ENCODE measurements at places on chromosomes 7 and 10.

- DNase-seq, result no peak
These were observed 605.4 kb downstream of the KCNMA1 start for GRCh38 chr10:77032188-77032570.

DNA sequence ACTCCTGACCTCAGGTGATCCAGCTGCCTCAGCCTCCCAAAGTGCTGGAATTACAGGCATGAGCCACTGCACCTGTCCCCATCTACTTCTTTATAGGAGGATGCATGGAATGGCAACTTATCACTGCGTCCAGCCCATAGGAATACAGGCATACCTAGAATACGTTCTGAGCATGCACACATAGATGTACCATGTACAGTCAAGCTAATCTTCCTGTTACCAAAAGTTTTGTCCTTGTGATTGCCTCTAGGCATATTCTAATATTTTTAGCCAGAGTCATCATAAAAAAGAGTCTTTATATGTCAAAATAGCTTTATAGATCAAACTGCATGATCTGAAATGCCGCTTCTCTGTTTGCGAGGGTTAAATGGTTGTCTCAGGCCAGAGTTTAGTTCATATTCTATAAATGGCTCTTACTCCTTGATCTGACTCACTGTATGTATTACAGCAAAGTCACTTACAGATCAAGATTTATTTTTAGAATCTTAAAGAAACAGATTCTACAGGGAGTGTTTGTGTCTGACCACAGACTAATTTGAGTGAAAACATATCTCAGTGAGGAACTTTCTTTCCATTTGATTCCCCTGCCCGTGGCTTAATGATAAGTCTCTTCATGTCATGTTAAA is 210.9 kb downstream of the CREB5 start:
- no peak for DNase-seq

DNA sequence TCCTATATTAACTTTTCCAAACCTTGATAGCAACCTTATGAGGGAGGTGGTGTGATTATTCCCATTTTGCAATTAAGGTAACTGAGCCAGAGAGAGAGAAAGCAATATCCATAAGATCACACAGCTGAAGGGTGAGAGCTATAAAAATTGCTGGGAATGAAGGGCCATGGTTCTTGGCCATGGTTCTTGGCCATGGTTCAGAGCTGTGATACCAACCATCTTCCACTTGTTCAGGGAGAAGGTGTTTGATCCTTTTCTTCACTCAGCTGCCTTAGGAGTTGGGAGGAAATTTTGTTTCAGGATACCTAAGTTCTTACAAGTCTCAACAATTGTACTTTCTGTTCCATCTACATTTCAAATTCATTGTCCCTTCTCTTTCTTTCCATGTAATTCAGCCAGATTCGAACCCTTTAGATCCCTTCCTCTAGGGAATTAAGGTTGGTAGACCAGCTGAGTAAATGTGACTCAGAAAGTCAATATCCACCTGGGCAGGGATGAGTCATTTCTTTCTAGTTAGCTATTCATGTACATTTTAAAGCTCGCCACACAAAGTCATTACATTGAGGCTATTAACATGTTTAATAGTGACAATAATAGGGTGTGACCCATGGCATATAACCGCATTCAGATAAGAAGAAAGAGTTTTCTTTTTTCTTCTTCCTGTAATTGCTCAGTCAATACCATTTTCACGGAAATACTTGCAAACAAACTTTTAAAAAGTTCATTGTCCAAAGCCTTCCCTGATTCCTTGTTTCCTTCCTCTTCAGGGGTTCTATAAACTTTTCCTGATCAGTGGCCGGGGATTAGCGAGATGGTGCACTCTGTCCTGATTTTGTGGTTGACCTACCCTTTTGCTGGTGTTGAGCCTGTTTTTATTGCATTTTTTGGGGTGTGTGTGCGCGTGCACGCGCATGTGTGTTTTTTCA is 143.4 kb downstream of the TCF7L2 start:
- no peak for DNase-seq

DNA sequence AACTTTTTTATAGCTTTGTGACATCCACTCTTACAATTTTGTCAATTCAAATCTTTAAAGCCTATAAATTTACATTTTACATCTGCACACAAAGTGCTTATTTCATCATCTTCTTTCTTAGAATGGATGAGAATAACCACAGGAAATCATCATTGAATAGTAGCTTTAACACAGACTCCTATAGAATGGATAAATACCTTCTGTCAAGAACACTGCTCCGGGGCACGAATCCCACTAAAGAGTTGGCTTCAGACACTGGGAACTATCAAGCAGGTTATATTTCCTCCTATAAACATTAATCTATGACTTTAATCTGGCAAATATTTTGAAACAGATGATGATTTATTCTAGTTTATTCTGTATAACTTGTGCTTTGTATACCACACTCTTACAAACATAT is 269.7 kb upstream of the TPK1 start:
- no peak for DNase-seq

GRCh38 chr10:119533473-119533872 is 9.0 kb downstream of the RGS10 start:
- no peak for DNase-seq

GRCh38 chr7:572416-573268 is 53.0 kb upstream of the PDGFA start:
- no peak for DNase-seq

GRCh38 chr7:26166684-26167266 is 14.8 kb downstream of the NFE2L3 start:
- no peak for DNase-seq

GRCh38 chr7:129949292-129950133 is 3.2 kb downstream of the UBE2H start:
- no peak for DNase-seq

- DNase-seq, result no peak
These were observed 336.9 kb downstream of the ADARB2 start for GRCh38 chr10:1400101-1401070.

DNA sequence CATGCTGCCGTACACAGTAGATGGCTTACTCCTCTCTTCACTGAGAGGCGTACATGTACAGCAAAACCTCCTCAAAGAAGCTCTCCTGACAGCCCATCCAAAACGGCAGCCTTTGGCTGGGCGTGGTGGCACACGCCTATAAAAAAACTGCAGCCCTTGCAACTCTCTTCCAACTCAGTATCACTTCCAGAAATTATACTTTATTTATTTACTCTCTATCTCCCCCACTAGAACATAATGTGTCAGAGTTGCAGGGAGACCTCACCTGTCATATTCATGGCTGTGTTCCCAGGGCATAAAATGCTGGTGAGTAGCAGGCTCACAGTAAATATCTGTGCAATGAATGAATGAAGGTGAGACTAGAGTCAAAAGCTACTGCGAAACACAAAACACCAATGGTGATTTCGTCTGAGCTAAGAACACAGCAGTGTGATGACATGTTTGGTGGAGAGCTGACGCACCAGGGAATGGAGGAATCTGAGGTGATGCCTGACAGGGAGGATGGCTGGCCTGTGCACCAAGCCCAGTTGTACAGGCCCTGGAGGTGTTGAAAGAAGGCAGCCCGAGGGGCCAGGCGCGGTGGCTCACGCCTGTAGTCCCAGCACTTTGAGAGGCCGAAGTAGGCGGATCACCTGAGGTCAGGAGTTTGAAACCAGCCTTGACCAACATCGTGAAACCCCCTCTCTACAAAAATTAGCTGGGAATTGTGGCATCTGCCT is 55.3 kb downstream of the COBL start:
- DNase-seq, result no peak

DNA sequence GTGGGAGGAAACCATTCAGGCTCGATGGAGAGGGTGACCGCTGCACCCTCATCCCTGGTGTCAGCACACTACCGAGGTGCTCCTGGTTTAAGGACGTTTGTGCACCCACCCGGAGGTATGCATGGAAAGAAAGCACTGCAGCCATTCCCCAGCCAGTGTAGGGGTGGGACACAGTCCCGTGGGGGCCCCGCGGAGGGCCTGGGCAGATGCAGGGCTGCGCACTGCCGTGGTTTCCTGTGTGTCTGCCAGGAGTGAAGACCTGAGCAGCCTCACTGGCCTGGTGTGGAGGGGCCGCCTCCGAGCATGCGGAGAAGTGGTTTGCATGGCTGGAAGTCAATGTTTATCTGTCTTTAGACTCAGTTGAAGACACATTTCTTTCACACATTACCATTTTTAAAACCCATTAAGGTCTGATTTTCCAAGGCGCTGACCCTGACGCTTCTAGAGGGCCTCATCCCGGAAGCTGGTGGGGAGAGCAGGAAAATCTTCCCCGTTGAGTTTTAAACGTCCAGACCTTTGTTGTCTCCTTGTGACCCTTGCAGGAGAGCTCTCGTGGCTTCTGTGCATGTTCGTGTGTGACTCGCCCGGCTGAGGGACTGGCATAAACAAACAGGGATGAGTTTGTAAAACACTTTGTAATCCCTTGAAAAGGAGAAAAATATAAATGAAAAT is 188.1 kb downstream of the MGMT start:
- no peak for DNase-seq

DNA sequence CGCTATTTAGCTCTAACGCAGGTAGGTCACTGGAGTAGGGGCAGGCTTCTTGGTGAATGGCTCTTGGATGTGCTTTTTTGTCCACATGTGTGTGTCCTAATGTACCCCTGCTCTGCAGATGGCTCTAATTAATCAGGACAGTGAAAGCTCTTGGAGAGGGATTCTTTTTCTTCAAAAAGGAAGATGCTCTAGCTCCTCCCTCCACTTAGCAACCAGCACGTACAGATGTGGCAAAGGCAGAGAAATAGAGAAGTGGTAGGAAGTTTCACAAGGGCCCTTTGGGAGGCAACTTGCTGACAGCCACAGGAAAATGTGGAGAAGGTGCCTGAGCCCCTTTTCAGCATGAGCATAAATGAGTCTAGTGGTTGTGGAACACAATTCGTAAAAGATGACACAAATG is 221.7 kb downstream of the PLXNA4 start:
- no peak for DNase-seq

DNA sequence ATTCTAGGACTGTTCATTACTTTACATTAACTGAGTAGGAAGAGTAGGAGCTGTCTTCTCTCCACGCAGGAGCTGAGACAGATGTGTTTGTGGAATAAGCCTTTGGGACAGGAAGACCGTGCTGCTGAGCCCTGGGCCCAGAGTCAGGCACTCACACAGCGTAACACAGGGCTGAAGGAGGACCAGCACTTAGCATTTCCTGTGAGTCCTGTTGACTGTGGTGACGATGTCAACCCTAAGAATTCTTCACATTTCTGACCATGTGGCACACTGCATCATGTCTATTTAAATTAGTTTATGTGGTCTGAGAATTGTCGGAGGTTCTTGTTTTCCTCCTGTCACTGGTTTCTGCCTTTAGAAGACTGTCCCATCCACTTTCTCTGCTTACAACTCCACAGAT is 117.2 kb downstream of the PIP4K2A start:
- no peak for DNase-seq

- no peak for DNase-seq
These were observed 68.1 kb downstream of the CRPPA start for GRCh38 chr7:16353226-16353625.

DNA sequence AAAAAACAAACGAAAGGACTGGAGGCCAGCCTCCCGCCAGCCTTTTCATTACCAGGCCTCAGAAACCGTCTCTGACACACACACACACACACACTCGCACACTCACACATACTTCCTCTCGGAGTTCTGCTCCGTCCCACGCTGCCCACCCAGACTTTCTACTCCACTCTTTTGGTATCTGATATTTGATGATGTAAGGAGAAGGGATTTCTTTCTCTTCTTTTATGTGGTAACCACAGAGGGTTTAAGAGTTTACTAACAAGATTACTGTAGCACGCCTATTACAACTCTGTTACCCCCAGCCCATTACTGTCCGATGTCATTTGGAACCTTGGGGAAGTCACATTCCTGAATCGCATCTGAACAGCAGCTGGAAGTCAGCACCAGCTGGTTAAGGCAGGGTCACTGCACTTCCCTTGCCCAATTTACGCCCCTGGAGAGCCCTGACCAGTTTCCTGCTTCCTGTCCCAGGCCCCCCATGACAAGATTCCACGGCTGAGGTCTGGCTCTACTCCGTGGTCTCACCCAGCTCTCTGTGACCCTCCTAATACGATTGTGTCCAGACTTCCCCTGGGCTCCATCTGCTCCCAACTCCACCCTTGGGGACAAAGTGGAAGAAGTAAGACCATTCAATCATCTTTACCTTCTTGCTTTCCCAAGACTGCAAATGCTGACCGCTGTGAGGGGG is 1.1 kb downstream of the DENND2A start:
- DNase-seq, result no peak

- no peak for DNase-seq
These were observed 8.2 kb upstream of the ERVW-1 start for GRCh38 chr7:92485974-92486373.

- DNase-seq, result no peak
These were observed 86.5 kb downstream of the TRIL start for GRCh38 chr7:28871631-28872030.

DNA sequence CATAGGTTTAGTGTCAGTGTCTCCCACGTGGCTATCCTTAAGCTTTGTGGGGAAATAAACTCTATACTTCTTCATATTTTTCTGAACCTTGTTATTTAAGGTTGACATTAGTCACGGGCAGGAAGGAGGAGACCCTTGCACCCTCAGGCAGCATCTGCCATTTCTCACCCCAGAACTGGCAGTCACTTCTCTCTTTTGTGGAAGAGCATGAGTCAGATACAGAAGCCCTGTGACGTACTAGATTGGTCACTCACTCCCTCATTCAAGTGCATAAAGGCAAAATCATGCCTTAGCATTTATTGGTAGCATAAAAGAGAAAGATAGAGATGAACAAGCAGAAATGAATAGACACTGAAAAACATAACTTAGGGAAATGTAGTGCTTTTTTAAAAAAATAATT is 206.0 kb upstream of the MDFIC start:
- no peak for DNase-seq

GRCh38 chr10:130428936-130429335 is 292.7 kb downstream of the GLRX3 start:
- DNase-seq, result no peak

DNA sequence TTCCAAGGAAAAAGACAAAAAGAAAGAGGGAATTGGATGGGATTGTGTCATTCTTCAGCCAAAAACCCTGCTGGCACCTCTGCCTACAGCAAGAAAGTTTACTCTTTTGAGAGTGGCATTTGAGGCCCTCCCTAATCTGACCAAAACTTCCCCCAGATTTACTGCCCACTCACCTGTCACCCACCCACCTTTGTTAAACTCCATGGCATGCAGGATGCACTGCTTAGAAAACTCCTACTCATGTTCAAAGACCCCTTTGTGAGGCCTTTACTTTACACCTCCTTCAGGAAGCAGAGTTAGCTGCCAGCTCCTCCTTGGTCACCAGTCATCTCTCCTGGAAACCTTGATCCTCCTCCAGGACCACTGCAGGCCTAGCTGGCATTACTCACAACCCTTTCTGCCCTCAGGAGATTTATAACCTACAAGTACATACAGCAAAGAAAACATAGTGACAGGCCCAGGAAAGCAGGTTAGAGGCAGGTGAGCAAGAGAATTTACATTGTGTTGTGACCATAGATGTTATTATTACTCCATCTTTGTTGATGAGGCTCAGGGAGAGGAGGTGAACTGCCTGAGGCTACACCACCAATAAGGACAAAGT is 10.3 kb upstream of the PLAC9 start:
- DNase-seq, result no peak
